ENCODE measurements at places on chromosomes 7 and 10.

GRCh38 chr7:13236026-13236425 lies 548.6 kb downstream of the ARL4A start:
- no peak for DNase-seq

- DNase-seq = no peak
Measured at GRCh38 chr7:17098515-17098914, 199.9 kb upstream of the AHR start.

DNA sequence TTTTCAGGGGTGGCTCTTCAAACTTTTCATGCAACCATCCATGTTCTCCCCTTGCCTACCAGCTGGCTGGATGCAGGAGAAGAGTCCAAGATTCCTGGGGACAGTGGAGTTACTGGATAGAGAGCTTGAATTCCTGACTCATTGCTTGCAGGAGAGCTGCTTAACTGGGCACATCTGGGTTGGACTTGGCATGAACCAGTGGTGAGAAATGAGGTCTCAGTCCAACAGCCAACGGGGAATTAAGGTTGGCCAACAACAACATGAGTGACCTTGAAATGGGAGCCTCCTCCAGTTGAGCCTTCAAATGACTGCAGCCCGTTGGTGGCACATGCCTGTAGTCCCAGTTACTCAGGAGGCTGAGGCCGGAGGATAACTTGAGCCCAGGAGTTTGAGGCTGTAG lies 58.1 kb upstream of the OPN4 start:
- no peak for DNase-seq

DNA sequence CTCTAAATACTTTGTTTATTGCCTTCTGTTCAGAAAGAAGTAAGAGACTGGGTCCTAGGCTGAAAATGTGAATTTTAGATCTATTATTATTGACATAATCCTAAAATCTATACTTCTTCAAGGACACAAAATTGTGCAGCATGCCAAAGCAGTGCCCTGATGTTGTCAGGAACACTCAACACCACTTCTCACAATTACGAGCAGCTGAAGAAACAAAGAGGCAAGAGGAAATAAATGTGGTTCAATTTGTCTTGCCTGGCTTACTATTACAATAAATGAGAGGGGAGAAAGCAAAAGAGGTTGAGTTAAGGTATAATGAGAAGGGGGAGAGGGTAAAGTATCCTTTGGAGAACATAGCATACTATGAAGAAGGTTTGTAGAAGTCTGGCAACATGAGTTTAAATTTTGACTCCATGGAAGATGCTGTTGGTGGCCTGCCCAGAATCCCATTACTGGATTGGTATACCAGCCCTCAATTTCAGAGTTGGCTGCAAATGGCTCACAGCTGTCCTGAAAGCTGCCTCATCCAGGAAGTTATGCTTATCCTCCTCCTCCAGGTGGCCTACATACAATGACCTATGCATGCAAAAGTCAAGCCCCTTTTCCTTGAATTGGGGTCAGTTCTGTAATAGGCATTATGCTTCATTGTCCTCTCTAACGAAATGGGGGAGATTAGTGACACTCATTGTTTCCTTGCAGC lies 274.6 kb upstream of the SMIM30 start:
- no peak for DNase-seq

DNA sequence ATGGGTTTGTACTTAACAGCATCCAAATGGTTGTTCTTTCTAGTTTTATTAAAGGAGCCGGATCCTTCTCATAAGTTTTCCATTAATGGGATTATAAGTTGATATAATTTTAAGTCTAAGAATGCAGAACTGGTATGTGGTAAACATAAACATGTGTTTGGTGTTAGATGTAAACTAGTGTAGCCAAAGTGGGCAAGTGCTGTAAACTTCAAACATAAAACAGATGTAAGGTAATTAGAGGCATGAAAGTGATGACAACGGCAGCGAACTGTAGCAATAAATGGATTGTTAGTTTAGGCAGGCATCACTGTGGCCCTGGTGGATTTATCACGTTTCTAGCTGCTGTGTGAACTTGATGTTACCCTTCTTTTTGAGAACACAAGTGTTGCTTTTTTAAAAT lies 37.9 kb downstream of the BAMBI start:
- DNase-seq = no peak

DNA sequence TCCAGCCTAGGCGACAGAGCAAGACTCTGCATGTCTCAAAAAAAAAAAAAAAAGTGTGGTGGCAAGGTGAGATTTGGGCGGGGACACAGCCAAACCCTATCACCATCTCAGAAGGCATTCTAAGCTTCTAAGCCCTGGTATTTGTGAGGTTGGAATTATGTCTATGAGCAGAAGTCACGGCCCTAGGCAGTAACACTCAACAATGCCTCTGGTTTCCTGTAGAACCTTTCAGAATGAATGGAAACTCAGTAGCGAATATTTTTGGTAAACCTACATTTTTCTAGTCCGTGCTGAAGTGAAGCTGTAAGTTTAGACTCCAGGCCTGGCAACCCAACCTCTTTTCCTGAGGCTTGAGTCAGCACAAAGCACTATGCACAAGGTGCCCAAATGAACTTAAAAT lies 88.3 kb downstream of the FAM107B start:
- no peak for DNase-seq

DNA sequence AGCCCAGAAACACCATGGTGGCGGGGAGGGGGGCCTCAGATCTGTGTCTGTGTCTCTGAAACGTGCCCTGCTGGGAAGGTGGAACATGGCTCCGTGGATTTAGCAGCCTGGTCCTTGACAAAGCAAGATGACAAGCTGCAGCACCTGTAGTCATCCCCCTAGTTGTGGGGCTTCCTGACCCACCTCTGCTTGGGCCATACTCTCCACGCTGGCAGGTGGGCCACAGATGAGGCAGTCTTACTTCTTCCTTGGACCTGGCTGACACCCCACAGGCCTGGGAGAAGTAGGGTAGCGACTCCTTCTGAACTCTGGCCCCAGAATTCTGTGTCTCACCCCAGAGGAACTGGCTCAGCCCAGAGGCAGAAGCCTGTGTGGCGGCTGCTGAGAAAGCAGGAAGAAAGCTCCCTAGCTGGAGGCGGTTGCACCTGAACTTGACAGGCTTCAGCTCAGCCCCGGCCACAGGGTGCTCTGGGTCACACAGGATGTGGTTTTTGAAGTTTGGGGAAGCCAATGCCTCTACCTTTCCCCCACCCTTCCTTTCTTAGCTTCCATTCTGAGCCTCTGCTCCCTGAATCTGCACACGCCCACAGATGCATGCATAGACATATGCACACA lies 113.9 kb downstream of the ABLIM1 start:
- DNase-seq = peak; percentile 67

- no peak for DNase-seq
Measured at GRCh38 chr10:131690805-131691239, 210.0 kb upstream of the PPP2R2D start.

- no peak for DNase-seq
Measured at GRCh38 chr7:79770063-79770462, 316.6 kb upstream of the MAGI2 start.

DNA sequence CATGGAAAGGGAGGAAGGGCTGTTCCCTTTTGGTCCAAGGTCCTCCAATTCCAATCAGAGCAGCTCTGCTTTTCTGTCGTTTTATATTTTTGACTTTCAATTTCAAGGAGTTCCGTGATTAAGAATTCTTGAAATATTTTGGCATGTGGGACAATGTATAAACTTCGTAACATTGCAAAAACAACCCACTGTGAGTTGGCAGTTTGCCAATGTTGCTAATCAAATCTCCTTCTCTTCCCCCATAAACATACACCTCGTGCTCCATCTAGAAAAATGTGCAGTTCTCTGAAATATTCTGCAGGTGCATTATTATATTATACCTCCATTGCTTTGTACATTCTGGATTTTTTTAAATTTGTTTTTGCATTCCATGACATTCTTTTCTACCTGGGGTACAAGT lies 49.8 kb downstream of the POU6F2 start:
- no peak for DNase-seq

DNA sequence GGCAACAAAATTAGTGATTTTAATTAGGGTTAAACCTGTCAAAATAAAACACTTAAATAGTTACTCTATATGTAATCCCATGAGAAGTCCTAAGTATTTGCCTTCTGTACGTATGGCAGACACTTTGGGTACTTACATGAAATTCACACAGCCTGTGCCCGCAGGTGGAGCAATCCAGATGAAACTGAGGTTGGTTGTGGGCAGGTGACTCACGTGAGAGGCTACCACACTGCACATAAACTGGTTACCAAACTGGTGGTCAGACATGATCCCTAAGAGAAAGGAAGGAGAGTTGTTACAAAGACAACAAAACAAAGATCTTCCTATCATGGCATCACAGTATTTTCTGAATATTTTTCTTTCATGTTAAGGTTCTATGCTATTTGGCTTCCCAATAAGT lies 156.1 kb downstream of the RELN start:
- no peak for DNase-seq

GRCh38 chr7:2272031-2272430 lies 30.0 kb downstream of the NUDT1 start:
- DNase-seq = no peak

- no peak for DNase-seq
Measured at GRCh38 chr10:11083051-11083450, 65.4 kb downstream of the CELF2 start.

- no peak for DNase-seq
Measured at GRCh38 chr7:108448584-108449505, 7.4 kb downstream of the NRCAM start.

GRCh38 chr7:21368317-21368716 lies 59.6 kb upstream of the SP4 start:
- no peak for DNase-seq

GRCh38 chr10:125118011-125118611 lies 42.3 kb downstream of the CTBP2 start:
- no peak for DNase-seq

- DNase-seq = no peak
Measured at GRCh38 chr7:70263471-70264255, 665.4 kb downstream of the AUTS2 start.

GRCh38 chr7:92423710-92424131 lies 23.6 kb upstream of the GATAD1 start:
- no peak for DNase-seq

DNA sequence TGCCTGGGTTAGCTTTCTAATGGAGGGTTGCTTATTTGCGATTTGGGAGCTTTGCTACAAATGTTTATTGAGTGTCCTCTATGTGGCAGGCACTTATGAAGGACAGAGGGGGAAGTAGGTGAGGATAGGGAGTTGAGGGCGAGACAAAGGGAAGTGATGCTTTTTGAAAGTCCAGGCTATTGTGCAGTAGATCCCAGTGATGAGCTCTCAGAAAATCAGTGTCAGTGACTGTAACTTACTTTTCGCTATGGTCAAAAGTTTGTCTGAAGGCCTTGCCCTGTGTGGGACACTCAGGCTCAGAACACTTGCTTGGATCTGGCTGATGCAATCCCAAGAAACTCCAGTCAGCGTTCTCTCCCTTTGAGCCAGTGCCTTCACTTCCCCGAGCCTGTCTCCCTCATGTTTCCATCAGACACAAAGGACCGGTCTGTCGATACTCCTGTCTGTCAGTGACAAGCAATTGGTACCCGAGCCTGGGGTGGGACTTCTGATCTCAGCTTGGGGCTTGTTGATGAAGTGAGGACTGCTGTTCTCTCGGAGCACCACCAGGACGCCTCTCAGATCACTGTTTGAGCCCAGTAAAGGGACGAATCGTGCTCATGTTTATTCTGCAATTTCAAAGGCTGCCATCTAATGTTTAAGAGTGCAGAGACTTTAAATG lies 63.1 kb upstream of the SORCS3 start:
- DNase-seq = no peak

GRCh38 chr7:147483634-147484292 lies 1106.8 kb upstream of the C7orf33 start:
- no peak for DNase-seq

GRCh38 chr7:21426286-21427181 lies 1.3 kb upstream of the SP4 start:
- no peak for DNase-seq

- DNase-seq = no peak
Measured at GRCh38 chr7:44060091-44060947, 5.0 kb downstream of the PGAM2 start.

All from stimulated activated CD4-positive, alpha-beta T cell treated with anti-CD3 and anti-CD28 coated beads, TNF-alpha, amount 100 ng/mL, for 24 hours (primary cell).